ENCODE measurements at places on chromosomes 5 and 9. TPM values are rescaled to one million over a fixed set of nuclear protein-coding genes. Genes with fewer than 3 reads are reported as not detected.

DNA sequence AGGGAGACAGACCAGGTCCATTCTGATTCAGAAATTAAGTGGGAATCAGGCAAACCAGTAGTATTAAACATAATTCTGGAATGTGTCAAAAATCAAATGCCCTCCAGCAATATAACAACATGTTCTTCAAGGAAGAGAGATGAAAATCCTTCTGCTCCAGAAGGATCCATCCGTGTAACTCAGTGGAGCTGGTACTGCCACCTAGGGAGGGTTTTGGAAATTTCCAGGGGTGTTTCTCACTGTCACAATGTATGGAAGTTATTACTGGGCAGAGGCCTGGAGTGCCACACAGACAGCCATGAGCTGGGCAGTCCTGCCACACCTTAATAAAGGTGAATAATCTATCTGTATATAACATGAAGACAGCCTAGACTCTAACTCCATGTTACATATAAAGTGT lies 87.5 kb downstream of the TTLL11 start:
- DNase-seq = no peak

DNA sequence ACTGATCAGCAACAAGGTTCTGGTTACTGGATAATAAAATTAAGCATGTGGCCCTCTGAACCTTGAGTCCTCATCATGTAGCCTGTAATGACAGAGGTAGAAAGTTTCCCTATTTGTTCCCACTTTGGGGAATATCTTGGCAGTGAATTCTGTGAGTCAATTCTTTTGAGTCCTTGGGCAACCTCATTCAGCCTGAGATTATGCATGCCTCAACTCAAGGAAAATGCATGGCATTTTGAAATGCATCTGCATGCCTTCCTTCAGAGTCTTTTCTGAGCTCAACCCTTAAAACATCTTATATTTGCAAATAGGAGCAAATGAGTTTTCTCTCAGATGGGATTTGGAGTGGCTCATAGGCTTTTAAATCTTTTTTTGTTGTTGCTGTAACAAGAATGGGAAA lies 218.1 kb upstream of the CD180 start:
- DNase-seq = no peak

GRCh38 chr5:20972419-20972925 lies 984.5 kb upstream of the CDH18 start:
- DNase-seq = peak; percentile 52

DNA sequence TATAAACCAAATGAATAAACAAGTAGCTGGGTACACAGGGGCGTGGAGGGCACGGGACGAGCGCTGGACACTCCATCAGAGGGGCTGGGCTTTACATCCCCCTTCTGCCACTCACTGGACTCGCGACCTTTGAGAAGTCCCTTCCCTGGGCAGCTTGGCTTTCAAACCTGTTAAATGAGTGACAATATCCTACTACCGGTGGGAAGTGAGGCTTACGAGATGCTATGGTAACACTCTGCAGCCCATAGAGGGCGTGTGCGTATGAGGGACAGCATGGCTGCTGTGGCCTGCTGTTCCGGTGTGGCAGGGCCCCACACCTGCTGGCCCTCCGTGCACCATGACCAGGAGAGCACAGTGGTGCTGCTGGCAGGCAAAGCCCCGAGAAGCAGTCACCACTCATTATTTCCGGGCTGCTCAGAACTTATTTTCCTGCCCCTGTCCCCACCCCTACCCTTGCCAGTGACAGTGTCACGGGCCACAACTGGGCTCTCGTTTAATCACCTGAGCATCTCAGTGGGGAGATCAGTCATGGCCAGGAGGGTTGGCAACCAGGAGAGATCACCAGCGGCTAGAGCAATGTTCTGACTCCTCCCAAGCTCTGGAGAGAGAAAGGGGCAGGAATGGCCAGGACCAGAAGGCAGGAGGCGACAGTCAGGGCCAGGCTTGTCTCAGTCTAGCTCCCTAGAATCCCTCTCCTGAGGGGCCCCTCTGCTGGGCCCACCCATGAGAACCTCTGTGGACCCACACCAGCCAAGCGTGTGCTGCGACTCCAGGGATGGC lies 10.5 kb downstream of the CLTB start:
- no peak for DNase-seq

DNA sequence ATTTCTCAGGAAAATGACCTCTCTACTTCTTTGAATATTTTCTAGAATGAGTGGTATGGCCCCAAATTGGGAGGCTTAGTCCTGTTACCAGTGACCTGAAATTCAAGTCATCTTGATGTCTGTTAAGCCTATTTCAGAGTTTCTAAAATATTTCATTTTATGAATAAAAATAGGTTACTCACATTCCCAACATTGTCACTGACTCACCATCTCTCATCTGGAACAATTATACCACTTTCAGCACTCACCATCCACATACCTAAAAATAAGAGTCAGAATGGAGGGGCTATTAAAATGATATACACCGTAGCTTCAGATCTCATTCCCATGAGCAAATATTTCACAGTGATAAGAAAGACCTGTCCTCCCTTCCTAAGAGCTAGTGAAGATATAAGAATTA lies 71.8 kb downstream of the KIAA1958 start:
- no peak for DNase-seq

Gene VCP
- total RNA-seq = 194 TPM

Gene PTPDC1
- 13.8 TPM for total RNA-seq

Gene CSF2
- total RNA-seq = not detected

Gene PLPPR1
- not detected for total RNA-seq

Gene SMIM33
- not detected for total RNA-seq

Gene CEL
- 2.9 TPM for total RNA-seq

Gene FOXI1
- total RNA-seq = not detected

All from right cardiac atrium (tissue), 5 donors.